ENCODE measurements at places on chromosomes 13 and 19.
A peak's percentile ranks its signal among the peaks of the same experiment; 100 is the strongest.

GRCh38 chr13:107838588-107839161 is 376.7 kb downstream of the LIG4 start:
- DNase-seq = peak; percentile 89

GRCh38 chr13:20702915-20703779 is at the start of gene IL17D:
Gene IL17D, plus strand, starts transcription at chr13:20703699. Its CDS starts 303 bp downstream, at chr13:20704002.
- no peak for DNase-seq

GRCh38 chr19:41863209-41863931 is 3.3 kb downstream of the RPS19 start:
- DNase-seq = no peak

DNA sequence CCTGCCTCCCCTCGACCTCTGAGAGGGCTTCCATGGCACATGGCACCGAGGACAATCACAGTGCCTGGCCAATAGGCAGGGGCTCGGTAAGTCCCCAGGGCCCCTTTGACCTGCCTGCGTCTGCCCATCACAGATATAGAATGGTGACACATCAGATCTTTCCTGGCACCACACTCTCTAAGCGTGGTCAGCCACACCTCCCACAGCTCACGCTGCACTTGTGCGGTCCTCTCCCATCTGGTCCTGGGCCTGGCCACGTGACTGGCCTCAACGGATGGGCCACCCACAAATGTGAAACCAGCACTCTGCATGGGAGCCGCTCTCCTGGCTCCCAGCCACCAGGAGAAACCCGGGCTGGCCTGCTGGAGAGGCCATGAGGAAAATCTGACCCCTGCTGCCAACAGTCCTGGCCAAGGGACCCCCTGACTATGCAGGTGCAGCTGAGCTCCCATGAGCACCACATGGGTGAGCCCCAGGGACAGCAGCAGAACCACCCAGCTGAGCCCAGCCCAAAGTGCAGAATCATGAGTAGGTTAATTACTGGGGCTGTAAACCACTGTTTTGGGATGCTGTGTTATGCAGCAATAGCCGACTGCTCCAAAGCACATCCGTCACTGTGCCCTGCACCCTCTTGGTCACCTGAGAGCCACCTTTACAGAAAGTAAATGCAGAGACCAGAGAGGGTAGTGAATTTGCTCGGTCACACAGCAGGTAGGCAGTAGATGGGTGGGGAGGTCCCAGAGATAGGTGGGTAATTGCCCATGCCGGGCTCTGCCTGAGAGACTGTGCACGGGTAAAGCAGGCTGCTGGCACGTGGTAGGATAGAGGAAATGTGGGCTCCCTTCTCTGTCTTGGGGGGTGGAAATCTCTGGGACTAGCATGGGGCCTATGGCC is 9.7 kb upstream of the MEF2B start:
- DNase-seq = no peak

- DNase-seq = no peak
These were observed 51.6 kb downstream of the SOX1 start for GRCh38 chr13:112118451-112119064.

GRCh38 chr13:78105656-78106055 is 187.0 kb upstream of the EDNRB start:
- DNase-seq = no peak

DNA sequence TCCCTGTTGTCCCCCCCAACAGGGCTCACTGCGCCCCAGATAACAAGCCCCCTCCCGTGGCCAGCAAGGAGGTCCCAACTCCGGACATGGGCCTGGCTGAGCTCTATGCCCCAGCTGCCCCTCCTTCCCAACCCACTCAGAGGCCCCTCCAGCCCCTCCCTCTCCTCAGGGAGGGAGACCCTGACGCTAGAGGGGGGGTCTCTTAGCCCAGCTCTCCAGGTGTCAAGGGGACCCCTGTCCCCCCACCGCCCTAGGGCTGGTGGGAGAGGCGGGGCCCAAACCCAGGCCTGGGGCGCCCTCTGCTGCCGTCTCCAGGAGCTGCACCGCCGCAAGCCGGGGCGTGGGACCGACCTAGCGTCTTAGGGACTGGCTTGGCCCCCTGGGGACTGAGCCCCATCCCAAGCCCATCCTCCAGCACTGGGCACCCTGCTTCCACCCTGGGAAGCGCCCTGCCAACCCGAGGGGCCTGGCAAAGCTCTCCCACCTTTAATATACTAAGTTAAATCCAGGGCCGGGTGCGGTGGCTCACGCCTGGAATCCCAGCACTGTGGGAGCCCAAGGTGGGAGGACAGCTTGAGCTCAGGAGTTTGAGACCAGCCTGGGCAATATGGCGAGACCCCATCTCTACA is 1.4 kb downstream of the GRIN3B start:
- DNase-seq = no peak

- no peak for DNase-seq
These were observed 72.6 kb downstream of the SIPA1L3 start for GRCh38 chr19:37979547-37980082.

GRCh38 chr13:102792396-102792795 is 6.4 kb downstream of the POGLUT2 start:
- no peak for DNase-seq

GRCh38 chr19:28829762-28830161 is 383.2 kb downstream of the UQCRFS1 start:
- DNase-seq = no peak

DNA sequence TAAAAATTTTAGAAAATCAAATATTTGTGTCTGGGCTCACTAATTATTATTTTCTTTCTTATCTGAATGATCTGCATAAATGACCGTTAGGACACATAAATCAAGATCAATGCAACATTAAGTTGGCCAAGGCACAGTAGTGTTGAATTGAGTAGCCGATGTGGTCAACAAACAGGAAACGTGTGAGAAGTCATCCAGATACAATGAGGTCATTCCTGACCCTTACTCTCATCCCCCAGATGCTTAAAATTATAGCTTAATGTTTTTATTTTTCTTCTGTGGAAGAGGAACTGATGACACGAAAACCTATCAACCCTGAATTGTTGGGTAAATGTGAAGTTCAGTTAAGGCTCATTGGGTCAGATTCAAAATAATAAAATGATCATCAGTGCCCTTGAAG is 222.9 kb downstream of the RFC3 start:
- no peak for DNase-seq

GRCh38 chr19:49403404-49404187 is 15.5 kb downstream of the KASH5 start:
- peak; percentile 99 for DNase-seq

DNA sequence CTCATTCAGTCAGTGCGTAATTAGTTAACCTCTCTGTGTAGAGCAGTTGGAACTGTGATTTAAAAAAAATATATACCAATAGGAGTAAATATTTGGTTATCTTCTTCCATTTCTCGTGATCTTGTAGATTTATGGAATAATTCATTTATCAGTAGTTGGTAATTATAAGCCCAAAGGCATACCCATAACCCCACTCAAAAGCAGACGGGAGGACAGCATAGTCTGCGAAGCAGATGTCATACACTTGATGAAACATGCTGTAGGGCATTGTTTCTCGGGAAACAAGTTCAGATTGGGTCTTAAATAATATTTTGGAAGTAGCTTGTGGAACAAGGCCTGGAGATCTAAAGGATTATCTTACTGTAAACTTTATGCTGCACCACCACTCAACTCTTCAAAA is 119.7 kb downstream of the FRY start:
- DNase-seq = no peak

GRCh38 chr13:98838776-98839175 is 86.3 kb upstream of the SLC15A1 start:
- DNase-seq = no peak

GRCh38 chr19:49560358-49560900 is 19.9 kb downstream of the NOSIP start:
- DNase-seq = no peak

DNA sequence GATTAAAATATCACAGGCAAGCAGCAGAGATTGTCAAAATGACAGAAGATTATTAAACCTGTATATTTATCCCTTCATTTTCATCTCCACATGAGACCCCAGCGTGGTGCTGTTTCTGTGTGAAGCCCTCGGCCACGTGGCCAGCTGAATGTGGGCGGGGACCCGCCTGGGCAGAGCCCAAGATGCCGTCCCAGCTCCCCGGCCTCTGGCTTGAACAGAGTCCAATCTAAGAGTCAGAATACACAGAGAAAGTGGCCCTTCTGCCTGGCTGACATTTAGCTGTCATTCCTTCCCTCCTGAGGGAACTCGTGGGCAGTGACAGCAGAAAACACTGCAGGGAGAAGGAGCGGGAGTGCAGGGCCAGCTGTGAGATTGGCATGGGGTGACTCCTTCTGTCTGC is 34.9 kb upstream of the UQCRFS1 start:
- no peak for DNase-seq

GRCh38 chr19:44747739-44748425 is 626 bp upstream of the BCL3 start:
- no peak for DNase-seq

DNA sequence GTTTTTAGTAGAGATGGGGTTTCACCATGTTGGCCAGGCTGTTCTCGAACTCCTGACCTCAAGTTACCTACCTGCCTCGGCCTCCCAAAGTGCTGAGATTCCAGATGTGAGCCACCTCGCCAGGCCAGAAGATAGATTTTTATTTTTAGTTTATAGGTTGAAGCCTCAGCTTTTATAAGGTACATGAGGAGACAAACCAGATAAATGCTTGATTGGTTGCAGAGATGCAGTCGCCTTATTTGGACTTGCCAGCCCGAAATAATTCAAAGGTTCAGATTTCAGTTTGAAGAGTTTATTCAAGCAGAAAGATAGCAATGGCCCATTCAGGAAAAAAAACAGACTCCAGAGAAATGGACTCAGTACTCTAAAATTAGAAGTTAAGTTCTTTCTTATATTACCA is 3.1 kb downstream of the ZNF69 start:
- DNase-seq = no peak

DNA sequence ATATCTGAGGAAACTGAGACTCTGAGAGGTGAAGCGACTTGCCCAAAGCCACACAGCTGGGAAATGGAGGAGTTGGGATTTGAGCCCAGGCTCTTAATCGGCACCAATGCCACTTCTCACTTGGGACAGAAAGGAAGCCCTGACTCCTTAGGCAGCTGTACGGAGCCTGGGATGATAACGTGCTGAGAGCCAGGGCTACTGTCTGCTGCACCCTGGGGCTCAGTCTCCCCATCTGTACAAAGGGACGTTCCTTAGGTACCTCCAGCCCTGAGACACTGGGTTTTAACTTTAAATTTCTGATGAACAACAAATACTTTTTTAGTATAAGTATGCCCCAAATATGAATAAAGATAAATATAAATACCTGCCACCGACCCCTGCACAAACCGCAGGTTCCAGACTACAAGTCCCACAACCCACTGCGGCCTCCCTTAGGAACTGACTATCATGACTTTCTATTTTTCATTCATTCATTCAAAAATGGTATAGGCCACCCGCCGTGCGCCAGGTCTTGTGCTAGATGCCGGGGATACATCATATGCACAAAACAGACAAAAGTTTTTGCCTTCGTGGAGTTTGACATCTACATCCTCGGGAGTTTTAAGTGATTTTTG is 776 bp upstream of the NCLN start:
- DNase-seq = peak; percentile 84

GRCh38 chr19:16461630-16462051 is 10.1 kb downstream of the EPS15L1 start:
- DNase-seq = no peak

DNA sequence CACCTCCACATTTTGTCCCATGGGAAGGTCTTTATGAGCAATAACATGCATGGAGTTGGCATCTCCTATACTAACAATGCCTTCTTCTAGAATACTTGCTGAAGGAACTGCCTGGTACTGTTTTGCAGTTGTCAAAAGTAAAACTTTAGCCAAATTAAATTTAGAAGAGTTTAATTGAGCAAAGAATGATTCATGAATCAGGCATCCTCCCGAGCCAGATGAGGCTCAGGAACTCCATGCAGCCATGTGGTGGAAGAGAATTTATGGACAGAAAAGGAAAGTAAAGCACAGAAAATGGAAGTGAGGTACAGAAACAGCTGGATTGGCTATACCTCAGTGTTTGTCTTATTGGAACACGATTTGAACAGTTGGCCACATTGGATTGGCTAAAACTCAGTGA is 1081.9 kb downstream of the SLITRK1 start:
- DNase-seq = no peak

DNA sequence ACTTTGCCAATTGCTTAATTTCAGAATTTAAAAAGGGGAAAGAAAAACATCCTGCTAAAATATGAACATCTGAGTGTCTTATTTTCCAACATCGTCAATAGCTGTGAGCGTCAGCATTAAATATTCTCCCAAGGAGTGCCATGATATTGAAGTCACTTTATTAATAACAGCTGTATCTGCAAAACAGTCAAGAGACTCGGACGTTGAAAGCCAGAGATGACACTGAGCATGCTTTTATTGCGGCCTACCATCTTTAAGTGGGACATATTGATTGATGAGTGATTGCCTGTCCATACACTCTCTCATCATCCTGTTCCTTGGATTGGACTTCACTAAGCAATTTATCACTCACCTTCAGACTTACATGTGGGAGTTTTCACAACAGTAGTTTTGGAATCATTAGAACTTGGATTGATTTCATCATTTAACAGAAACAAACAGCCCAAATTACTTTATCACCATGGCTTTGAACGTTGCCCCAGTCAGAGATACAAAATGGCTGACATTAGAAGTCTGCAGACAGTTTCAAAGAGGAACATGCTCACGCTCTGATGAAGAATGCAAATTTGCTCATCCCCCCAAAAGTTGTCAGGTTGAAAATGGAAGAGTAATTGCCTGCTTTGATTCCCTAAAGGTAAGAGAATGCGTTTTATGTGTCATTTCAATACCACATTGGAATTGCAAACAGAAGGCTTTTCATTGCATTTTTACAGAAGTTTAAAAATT is 53.8 kb downstream of the MBNL2 start:
- DNase-seq = no peak
